Tibial nerve (tissue), 4 donors: ENCODE measurements at places on chromosomes 16 and 17. TPM values are rescaled to one million over a fixed set of nuclear protein-coding genes. Genes with fewer than 3 reads are reported as not detected.
A peak's percentile ranks its signal among the peaks of the same experiment; 100 is the strongest.

GRCh38 chr16:84013787-84014569 is 28.6 kb downstream of the SLC38A8 start:
- DNase-seq, result no peak

- DNase-seq, result no peak
Observed at GRCh38 chr17:1555651-1556471, 6.7 kb downstream of the PITPNA start.

DNA sequence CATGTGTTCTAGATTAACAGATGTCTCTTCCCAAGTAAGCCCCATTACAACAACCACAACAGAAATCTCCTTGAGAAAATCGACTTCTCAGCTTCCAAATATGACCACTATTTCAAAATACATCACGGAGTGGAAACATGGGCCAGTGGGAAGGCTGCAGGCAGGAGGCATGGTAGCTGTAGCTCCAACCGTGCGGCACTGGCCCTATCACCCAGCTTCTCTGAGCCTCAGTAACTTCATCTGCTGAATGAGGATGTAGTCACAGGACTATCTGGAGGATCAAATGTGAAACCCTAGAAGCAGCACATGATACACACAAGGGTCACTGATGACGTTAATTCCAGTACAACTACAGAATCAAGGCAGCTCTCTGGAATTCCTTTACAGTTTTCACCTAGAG is 112.2 kb downstream of the VPS53 start:
- no peak for DNase-seq

DNA sequence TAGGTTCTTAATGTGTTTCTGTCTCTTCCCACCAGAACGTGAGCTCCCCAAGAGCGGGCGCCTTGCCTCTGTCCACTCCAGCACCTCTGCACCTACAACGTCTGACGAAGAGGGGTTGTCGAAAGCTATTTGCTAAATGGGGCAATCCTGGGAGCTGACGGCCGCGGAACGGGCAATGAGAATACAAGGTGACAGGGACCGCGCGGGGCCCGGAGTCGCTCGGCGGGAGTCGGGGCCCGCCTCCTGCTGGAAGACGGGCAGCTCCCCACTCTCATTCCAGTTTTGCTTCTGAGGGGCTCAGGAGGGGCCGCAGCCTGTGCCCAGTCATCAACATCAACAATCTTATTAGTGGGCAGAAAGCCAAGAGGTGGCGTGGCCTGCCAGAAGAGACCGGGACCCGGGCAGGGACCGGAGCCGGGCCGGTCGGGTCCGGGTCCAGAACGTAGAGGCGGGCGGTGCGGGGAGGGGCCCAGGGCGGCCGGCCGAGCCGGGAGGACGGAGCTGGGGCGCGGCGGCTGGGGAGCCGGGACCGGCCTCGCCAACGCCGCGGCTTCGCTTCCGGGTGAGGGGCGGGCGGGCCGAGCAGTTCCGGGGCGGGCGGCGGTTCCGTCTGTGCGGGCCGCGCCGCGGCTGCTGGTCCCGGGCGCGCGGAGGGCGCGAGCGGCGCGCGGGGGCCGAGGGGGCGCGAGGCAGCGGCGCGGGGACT is at the start of gene MOSMO:
Gene MOSMO (plus strand): TSS at position 603 of the 706 bp plus-strand sequence. CDS start 191 bp downstream, outside the sequence.
- DNase-seq, result peak; percentile 53

GRCh38 chr17:33580215-33580614 is 287.1 kb upstream of the ASIC2 start:
- no peak for DNase-seq

Gene WNT9B
- not detected for total RNA-seq

Gene KRT12
- total RNA-seq, result not detected
